ENCODE measurements at places on chromosomes 3 and 15.

DNA sequence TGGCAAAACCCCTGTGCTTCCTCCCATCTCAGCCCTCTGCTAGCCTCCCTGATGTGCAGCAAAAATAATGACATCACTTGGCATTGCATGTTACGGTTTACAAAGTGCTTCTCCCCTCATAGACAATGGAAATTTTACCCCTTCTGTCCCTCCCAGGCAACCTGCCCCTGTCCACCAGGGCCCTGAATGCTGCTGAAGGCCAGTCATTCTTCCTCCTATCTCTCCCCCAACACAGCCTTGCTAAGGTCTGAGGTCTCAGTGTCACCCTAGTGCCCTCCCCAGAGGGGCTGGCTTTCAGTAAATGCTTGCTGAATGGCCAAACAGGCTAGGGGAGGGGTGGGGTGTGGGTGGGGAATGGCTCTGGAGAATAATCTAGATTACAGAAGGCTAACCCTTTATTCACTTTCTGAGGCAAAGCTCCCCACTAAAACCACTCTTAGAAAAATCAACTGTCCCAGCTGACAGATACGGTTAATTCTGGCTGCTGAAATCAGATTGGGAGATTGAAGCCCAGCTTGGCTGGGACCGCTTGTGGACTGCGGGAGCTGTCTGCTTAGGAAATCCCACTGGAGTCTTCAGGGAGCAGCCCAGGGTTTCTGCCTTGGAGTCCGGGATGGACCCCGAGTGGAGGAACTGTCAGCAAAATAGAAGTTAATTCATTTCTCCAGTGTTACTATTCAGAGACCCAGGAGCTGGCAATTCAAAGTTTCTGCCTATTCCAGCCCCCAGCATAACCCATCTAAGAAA, 22.9 kb downstream of the ANP32A start:
- DNase-seq: no peak

DNA sequence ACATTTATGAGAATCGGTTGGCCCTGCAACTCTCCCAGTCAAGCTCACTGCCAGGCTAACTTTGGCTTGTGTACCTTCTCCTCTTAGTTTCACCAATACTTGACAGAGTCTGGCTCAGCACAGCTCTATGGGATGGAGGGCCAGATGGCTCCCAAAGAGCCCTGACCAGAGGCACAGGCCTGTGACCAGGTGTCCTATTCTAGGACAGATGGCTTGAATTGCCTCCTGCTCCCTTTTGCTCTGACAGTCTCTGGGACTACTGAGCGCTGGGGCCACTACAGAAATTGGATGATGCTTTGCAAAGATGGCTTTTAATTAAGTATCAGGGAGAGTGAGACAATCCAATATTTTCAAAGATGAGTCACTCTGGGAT, 10.3 kb upstream of the ARID3B start:
- no peak for DNase-seq

DNA sequence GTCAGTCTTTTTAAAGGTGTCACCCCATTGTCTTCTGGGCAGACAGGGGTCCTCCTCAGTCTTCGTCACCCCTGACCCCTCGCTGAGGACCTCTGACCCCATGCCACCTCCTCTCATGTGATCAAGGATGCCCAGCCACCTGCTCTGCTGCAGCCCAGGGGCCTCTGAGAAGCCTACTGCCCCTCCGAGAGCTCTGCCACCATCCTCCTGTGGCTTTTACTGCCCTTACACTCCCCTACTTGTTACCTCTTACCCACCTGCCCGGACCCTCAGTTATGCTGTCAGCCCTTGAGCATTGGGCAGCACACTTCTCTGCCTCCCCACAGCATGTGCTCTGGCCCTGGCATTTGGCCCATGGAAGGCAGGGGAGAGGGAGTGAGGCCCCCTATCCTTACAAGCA, 123.2 kb downstream of the LRRK1 start:
- no peak for DNase-seq

DNA sequence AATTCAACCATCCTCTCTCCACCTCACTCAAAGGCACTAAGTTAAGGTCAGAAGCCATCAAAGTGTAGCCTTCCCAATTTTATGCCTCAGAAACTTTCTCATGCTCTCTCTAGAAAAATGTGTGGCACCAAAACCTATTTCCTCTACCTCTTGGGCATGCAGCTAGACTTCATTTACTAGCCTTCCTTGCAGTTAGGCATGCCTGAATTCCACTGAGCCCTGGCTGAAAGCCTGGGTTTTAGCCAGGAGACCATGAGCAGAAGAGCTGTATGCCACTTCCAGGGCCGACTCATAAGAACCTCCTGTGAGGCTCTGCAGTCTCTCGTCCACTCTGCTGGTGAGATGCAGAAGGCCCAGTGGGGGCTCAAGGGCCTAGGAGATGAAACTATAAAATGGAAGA, 145.0 kb downstream of the MYLK start:
- no peak for DNase-seq

- peak; percentile 29 for DNase-seq
Measured at GRCh38 chr3:180802837-180803236, 109.6 kb upstream of the FXR1 start.

- DNase-seq: peak; percentile 74
Measured at GRCh38 chr3:56467801-56468183, 475 bp downstream of the ERC2 start.

GRCh38 chr15:97849183-97849582, 111.3 kb upstream of the ARRDC4 start:
- no peak for DNase-seq

DNA sequence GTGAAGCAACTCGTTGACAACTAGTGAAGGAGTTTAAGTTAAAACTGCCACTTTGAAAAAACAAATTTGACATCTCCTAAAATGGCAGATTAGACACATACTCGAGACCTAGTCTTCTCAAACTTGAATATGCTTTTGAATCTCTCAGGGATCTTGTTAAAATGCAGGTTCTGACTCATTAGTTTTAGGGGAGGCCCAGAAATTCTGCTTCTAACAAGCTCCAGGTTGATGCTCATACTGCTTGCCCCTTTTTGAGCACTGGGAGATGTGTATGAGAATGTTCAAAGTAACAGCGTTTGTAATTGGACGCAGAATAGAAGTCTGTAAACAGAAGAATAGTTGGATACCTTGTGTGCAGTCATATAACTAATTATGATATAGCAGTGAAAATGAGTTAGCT, 1.6 kb downstream of the C3orf38 start:
- no peak for DNase-seq

All from NCI-H1417 (cell line).